Common myeloid progenitor, CD34-positive (primary cell): ENCODE measurements at places on chromosomes 3 and 15.

GRCh38 chr3:127455541-127456450 is 134.7 kb downstream of the TPRA1 start:
- peak; percentile 74 for DNase-seq

DNA sequence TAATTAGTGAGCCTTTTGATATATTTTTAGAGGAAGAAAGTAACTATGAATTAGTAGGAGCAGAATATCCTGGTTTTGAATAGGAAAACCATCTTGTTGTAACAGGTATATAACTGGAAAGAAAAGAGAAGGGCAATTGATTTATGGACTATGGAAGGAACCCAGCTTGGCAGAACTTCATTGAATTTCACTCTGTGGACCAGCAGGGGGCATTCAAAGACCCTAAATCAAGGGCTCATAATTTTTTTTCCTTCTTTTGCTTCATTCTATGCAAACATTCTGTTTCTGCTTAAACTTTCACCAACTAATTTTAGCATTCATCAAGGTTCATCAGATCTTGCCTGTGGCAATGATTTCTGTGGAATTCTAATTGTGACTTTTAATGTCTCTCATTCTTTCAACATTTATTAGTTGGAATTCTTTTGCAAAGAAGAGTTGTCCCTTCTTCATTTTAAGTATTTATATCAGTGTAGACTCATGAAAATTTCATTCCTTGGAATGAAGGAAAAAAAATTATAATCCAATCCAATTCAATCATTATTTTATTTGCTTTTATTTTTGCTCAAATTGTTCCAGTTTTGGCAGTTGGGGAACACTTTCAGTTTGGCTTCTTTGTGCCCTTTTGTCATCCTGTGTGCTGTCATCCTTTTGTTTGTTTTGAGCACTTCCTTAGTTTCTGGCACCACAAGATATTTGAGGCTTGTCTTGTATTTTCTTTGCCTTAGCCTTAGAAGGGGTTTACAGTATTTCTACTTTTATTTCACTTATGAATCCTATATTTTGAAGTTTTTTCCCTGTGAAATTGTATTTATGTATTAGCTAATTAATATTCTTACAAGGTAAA is 30.4 kb downstream of the NXPE3 start:
- DNase-seq = peak; percentile 91

DNA sequence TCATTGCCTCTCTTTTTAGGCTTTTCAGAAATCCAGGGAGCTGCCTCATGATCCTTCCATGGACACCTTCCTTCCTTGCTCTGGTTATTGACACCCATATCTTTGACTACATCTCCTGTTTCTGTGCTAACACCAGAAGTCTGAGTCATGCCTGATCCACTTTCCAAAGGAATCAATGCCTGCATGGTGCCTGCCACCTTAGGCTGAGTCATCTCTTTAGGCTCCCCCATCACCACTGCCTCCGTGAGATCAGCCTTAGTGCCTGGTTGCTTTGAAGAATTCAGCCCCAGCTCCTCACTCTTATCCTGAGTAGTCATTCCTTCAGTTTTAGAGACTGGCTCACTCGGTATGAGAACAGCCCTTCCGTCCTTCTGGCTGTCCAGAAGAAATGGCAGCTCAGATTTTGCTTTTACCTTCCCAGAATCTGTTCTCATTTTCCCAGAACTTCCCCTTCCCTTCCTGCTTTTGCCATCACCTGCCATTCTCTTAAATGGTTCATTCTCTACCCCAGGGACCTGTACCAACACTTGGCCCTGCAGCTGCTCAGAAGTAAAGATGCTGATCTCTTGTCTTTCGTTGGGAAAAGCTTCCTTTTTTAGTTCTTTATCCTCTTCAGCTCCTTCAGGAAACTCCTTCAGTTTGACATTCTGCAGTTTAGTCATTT is 105.3 kb downstream of the MAP4 start:
- no peak for DNase-seq

DNA sequence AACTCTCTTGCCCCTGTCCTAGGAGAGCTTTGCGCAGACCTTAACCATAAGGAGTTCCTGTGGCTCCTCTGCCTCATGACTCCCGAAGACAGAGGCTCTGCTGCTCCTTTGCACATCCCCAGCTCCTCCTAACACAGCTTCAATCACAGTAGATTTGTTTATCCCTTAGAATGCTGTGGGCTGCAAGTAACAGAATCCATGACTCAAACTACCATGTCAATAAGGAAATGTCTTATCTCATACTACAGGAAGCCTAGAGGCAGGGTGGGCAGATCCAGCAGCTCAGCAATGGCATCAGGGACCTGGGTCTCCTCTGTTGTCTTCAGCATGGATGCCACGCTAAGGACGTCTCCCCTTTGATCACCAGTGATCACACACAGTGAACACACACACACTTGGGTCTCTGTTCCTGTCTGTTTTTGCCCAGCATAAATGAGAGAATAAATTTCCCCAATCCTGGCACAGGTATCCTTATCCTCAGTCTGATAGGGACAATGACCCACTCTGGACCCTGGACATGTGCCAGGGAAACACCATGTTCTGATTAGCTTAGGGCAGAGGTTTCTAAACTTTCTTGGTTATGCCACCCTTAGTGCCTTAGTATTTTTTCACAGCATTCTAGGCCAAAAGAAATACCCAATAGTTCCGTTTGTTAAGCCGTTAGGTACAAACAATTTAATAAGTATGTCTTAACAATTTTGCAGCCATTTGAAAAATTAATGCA is 46.1 kb upstream of the MRPS22 start:
- DNase-seq = no peak

DNA sequence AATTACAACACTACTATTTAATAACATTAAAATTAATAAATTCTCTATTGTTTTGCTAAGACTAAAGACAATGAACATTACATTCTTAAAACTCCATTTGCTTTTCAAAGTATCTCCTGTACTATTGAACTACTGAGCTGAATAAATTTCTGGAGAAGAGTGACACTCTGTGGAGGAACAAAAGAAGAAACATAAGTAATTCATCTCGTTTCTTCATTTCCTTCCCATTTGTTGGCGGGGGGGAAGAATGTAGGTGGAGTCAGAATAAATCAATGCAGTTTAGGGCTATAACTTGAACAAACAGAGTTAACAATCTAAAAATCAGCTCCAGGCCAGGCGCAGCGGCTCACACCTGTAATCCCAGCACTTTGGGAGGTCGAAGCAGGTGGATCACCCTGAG is 32.7 kb downstream of the EFHB start:
- peak; percentile 16 for DNase-seq

GRCh38 chr15:39613271-39613670 is 32.4 kb downstream of the THBS1 start:
- no peak for DNase-seq

GRCh38 chr15:70234256-70234905 is 136.7 kb upstream of the TLE3 start:
- DNase-seq = peak; percentile 74

GRCh38 chr15:47820057-47820746 is 102.9 kb downstream of the SEMA6D start:
- DNase-seq = no peak

- DNase-seq = no peak
Measured at GRCh38 chr3:47581422-47581821, 2.8 kb upstream of the CSPG5 start.

- DNase-seq = no peak
Measured at GRCh38 chr15:90859234-90860131, 8.9 kb upstream of the FURIN start.

DNA sequence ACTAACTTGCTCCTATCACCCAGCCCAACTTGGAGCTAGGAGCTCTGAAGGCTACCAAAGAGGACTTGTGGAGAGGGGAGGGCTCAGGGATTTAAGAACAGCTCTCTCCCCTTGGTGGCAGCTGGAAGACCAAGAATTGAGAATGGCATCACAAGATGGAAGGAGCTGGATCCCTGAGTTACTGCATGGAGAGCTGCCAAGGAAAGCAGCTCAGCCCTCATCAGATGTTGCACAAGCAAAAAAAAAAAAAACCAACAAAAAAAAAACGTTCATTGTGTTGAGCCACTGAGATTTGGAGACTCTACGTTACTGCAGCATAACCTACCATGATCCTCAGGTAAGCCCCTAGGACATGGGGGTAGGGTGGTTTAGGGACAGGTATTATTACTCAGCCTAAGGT is 41.0 kb downstream of the ITGB5 start:
- DNase-seq = no peak

GRCh38 chr3:123388811-123389627 is 59.9 kb downstream of the ADCY5 start:
- DNase-seq = no peak

DNA sequence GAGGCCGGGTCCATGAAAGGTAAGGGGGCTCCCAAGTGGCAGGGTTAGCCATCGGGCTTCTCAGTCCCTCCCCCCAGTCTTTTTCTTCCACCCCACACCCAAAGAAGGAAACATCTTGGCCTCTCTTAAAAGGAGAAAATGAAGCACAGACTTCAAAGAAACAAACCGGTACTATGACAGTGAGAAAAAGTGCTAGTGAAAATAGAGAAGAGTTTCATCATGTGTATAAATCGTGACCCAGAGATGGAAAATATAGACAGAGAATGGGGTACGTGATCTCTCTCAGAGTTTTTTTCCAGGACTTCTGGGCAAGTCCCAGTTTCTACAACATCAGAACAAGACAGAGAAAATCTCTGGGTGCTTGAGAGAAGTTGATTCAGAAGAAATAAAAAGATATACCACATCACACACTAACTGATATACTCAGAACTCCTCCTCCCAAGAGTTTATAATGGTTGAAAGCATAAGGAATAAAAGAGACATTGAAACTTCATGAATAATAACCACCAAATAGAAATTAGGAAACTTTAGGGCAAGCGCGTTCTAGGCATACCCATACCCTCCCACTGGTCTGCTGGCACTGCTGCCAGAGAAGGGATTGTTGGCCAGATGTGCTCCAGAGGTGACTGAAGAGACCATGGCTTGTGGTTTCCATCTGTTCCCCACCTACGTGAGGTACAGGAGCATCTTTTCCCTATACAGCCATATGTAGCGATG is 318.9 kb upstream of the CHRM5 start:
- DNase-seq = no peak

- no peak for DNase-seq
Measured at GRCh38 chr15:67680641-67681040, 138.1 kb downstream of the MAP2K5 start.

DNA sequence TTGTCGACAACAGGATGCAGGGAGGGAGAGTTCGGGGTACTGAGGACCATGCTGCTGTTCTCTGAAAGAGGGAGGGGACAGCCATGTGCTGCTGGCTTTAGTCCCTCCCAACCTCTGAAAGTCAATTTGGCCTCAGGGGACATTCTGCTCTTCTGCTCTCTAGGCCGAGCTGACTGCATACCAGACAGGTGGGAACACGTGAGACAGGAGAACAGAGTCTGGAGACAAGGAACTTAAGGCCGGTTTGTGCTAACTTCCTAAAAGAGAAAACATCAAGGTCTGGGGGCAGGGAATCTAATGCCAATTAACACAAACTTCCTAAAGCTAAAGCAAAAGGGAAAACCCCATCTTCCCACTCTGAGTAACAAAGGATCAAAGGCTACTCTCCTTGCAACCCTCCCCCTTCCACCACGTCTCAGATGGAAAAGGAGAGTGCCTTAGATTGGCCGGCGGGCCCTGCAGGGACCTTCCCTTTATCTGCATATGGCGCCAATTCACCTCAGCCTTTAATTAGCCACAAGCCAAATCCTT is 41.0 kb downstream of the SLCO2A1 start:
- DNase-seq = no peak

GRCh38 chr3:139534455-139534812 is 5.1 kb downstream of the RBP1 start:
- DNase-seq = no peak

DNA sequence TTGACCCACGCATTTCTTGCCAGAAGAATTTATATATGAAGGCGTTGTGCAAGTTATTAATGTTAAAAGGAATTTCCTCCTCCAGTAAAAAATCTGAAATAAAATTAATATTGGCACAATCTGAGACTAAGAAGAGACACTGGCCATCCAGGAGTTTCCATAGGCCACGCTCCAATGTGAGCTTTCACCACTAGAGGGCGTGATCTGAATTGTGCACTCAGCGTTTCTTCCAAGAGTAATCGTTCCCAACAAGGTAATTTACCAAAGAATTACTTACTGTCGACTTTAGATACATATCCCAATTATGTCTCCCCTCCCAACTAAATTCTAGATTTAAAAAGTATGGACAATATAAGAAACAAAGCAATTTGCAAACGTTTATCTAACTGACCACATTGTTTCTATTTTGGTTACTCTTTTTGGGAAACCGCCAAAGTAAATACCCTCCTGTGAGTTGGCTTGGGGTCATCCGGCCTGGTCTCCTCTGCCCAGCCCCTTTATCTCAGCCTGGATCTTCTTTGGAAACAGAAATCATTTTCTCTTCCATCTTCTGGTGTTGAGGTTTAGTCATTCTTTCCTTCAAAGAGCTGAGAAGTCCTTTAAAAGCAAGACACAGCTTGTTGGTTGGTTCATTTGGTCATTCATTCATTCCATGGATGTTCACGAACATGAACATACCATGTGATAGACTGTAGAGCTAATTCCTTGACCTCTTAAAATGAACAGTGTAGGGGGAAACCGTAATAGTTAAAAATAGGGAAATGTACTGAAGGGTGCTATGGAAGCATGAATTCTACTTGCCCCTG is 26.2 kb downstream of the POLR2M start:
- DNase-seq = peak; percentile 62

DNA sequence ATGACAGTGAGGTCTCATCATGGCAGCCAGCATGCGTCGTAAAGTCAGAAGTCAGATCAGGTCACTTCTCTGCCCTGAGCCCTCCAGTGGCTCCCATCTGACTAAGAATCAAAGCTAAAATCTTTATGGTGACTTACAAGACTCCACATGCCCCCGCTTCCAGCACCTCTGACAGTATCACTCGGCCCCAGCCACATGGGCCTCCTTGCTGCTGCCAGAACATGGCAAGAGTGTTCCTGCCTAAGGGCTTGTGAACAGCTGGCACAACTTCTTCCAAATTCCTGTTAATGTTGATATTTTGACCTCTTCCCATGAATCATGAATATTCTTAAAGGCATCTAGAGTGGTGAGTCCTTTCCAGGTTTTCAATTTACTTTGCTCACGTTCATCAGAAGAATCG is 20.5 kb downstream of the POLR2M start:
- no peak for DNase-seq

GRCh38 chr3:79005084-79005483 is 762.7 kb downstream of the ROBO1 start:
- DNase-seq = no peak

- DNase-seq = no peak
Measured at GRCh38 chr3:53740956-53741355, 105.3 kb downstream of the CHDH start.

DNA sequence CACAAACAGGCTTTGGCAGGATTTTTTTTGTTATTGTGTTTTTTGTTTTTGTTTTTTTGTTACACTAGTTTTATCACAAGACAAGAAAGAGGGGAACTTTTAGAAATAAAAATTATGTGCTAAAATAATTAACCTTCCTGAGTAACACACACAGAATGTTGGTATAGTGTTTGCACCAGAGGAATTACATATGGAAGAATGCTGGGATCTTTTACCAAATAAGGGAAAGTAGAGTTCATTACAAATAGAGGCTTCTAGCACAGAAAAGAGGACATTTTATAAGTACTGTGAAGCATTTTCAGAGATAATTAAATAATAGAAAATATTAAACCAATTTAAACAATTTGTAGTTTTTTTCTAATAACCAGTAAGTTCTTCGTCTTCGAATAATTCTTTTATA is 116.0 kb downstream of the IGF1R start:
- DNase-seq = no peak
